NCI-H1105 (cell line): ENCODE measurements at places on chromosomes 16 and 17.

GRCh38 chr16:82846806-82847205 lies 220.0 kb downstream of the CDH13 start:
- DNase-seq: no peak

GRCh38 chr17:20925954-20926353 lies 116.9 kb downstream of the USP22 start:
- no peak for DNase-seq

DNA sequence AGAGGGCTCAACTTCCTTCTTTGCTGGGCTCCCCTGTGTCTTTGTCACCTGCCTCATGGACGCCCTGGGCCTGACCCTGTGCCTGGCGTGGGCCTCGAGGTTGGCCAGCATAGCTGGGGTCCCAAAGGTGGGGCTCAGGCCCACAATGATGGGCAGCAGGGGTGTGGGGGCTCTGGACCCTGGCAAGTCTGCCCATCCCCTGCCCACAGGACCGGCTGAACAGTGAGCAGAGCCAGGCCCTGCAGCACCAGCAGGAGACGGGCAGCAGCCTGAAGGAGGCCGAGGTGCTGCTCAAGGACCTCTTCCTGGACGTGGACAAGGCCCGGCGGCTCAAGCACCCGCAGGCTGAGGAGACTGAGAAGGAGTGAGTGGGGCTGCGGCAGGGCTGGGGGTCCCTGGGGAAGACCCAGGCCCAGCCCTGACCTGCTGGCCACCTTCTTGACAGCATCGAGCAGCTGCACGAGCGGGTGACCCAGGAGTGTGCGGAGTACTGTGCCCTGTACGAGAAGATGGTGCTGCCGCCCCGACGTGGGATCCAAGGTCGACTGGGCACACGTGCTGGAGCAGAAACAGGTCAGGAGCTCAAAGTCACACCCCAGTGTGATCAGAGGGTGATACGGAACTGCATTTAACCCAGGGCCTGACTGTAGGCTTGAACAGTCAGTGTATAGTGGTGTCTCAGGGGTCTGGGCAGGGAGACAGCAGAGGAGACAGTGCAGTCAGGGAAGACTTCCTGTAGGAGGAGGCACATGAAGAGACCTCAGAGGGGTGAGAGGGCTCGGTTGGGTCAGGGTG lies 3.8 kb downstream of the EVPLL start:
- DNase-seq: no peak

DNA sequence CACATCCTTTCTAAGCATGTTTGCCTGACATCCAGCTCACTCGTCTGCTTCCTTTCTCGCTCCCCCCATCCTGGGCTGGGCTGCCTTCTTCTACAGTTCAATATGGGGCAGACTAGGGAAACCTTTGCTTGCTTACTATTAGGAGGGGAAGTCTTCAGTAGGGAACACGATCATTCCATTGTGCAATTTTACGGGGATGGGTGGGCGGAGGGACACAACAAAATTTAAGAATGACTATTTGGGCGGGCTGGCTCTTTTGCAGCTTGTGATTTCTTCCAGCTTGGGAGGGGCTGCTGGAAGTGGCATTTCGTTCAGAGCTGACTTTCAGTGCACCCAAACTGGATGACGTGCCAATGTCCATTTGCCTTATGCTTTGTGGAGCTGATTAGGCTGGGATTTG lies 25.4 kb downstream of the PCTP start:
- no peak for DNase-seq

DNA sequence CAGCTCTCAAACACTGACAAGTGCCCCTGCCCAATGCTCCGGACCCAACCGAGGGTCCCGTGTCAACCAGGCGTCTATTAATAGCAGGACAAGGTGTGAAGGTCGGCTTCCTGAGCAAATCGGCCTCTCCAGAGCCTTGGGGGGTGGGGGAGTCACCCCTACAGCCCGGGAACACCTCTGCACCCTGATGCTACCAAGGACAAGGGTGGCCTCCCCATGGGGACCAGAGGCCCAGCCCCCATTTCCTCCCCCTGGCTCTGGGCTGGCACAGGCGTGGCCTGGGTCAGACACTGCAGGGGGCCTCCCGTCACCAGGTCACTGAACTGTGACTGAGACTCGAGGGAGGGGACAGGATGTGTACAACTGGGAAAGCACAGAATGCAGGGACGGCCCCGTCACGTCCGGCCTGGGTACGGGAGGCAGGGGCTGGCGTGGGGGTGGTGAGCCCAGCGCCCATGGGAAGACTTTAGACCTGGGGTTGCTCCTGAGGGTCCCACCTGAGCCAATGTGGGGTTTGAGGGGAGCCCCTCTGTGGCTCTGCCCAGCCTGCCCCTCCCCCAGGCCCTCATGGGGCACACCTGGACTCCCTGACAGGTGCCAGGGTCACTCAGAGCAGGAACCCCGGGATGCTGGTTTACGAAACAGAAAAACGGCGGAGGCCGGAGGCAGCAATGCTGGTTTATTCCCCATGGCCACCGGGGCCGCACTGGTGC lies 579 bp upstream of the CYBA start:
- DNase-seq: no peak
